ENCODE measurements at places on chromosomes 2 and 18. TPM values are rescaled to one million over a fixed set of nuclear protein-coding genes. Genes with fewer than 3 reads are reported as not detected.

DNA sequence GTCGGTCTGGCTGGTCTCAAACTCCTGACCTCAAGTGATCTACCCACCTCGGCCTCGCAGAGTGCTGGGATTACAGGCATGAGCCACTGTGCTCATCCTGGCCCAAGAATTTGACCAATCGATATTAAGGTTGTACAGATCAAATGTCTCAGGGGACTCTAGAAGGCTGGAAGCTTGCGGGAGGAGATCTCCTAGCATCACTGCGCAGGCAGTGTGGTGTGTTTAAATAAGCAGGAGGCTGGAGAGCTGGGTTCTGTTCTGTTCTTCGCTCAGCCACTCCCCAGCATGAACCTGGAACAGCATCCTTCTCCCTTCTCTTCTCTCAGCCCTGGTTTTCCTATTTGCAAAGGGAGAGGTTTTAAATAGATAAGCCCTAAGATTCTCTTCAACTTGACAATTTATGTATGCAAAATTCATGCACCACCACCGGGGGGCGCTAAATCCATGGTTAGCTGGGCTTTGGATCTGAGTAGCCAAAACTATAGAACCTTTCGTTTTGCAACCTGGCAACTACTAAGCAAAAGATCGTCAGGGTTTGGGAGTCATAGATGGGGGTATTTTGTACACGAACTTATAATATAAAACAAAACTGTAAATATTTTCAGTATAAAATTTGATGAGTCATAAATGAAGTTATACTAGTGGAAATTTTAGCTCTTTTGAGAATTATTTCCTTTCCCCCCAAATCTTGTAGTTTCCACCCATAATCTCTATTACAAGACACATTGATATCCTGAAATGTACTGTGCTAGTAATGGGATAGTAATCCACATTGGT lies 60.6 kb downstream of the SLC16A14 start:
- DNase-seq: peak; percentile 71

DNA sequence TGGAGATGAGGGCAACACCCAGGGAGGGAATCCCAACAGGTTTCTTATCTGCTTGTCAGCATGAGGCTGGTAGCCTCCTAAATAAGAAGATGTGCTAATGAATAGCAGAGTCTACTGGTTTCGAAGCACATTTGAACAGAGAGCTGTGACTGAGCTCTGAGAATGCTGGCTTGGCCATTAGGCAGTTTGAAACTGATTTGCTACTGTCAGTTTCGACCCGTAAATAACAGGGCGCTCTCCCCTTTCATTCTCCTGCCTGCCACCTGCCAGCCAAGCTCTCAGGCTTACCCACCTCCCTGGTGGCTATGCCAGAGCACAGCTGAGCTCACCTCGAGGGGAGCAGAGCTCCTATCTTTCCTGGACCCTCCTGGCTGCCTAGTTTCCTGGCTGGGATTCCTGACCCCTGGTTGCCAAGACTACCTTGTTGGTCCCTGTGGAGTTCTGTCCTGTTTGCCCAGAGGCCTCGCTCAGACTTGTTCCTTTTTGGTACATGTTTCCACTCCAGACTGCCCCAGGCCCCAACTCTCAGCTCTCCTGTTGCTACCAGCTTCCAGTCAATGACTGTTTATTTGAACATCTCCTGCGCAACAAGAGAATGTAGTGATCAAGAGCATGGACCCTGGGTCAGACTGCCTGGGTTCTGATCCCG lies 102.3 kb upstream of the ALPP start:
- DNase-seq: no peak

DNA sequence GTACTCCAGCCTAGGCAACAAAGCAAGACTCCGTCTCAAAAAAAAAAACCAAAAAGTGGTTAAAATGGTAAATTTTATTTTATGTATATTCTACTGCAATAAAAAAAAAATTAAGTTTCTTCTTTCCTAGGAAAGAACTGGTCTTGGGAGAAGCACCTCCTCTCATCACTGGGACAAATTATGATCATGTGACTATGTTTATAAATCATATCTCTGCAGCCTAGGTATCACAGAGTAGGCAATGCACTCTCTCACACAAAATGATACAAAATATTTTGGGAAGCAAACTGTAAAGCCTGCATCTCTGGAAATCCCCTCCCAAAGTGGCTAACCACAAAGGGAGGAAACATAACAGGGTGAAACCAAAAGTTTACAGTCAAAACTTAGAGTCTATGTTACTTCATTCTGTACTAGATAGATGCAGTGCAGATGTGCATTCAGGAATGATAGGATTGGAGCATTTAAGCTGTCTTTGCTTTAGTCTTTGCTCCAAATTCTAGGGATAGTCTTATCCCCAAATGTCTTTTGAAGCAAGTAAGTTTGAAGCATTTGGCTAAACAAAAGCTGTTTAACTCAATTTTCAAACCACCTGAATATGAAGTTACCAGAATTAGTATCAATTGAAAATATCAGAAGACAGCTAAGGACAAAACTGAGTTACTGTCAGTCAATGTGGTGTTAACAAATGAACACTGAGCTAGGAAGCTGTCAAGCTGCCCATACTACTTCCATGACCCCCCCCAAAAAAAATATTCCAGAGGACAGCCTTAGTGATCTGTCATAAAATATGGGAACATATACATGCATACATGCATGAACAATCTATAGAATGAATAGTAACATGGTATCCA lies 21.1 kb upstream of the MALT1 start:
- peak; percentile 77 for DNase-seq

DNA sequence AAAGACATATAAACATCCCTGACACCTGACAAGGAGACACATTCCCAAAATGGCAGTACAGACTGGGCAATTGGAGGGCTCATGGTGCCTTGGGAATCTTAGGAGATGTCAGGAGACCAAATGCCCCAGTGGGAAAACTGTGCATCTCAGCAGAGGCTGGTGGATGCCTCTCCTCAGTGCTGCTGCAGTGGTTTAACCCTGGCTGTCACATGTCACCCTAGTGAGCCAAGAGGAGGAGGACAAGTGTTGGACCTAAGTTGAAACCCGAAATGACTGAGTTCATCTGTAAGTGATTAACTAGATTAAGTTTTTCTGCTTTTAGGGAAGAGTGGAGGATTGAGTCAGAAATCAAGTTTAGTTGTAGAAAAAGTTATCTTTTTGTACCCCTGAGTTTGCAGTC lies 5.2 kb upstream of the NAGK start:
- DNase-seq: no peak

DNA sequence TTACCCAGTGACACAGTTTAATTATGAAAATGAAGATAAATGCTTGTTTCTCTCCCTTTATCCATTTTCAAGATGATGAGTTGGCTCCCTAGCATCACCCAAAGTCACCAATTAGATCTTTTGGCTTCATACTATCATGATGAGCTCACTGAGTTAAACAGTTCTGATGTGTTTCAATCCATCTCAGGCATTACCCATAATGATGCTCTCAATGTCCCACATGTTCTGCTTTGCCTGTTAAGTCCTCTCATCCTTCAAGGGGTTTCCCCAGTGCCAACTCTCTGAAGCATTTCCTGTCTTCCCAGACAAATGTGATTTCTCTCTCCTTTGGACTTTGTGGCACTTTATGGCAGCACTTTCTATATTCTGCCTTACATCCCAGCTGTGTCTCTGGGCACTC lies 92.6 kb downstream of the EPB41L3 start:
- DNase-seq: peak; percentile 53

- no peak for DNase-seq
Measured at GRCh38 chr2:71637168-71637567, 183.8 kb downstream of the DYSF start.

DNA sequence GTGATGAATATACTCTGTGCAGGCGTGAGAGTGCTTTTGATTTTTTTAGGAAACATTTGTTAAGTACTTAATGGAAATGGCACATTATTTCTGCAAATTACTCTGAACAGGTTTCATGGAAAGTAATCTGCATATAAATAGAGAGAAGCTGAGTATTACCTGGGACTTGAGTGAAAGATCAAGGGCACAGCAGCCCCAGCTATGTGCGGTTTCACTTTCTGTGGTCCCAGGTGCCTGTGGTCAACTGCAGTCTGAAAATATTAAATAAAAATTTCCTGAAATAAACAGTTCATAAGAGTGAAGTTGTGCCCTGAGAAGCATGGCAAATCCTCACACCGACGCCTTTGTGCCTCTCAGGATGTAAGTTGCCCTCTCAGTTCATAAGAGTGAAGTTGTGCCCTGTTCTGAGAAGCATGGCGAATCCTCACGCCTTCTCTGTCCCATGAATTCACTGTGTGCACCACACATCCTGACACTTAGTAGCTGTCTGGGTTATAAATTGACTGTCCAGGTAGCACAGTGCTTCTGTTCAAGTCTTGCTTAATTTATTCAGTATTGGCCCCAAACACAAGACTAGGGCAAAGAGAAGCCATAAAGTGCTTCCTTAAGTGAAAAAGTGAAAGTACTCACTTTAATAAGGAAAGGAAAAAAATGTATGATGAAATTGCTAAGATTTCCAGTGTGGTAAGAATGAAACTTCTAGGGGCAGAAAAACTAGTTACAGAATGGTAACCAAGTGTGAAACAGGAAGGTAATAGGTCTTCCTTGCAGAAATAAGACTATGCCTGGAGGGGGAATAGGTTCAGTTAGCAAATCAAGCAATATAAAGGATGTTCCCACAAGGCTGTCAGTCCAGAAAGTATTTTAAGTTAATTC lies 4.3 kb upstream of the SNTG2 start:
- no peak for DNase-seq

GRCh38 chr2:96739076-96739632 lies 710 bp downstream of the LMAN2L start:
- no peak for DNase-seq

- DNase-seq: peak; percentile 8
Measured at GRCh38 chr2:15142069-15142689, 419.0 kb downstream of the NBAS start.

DNA sequence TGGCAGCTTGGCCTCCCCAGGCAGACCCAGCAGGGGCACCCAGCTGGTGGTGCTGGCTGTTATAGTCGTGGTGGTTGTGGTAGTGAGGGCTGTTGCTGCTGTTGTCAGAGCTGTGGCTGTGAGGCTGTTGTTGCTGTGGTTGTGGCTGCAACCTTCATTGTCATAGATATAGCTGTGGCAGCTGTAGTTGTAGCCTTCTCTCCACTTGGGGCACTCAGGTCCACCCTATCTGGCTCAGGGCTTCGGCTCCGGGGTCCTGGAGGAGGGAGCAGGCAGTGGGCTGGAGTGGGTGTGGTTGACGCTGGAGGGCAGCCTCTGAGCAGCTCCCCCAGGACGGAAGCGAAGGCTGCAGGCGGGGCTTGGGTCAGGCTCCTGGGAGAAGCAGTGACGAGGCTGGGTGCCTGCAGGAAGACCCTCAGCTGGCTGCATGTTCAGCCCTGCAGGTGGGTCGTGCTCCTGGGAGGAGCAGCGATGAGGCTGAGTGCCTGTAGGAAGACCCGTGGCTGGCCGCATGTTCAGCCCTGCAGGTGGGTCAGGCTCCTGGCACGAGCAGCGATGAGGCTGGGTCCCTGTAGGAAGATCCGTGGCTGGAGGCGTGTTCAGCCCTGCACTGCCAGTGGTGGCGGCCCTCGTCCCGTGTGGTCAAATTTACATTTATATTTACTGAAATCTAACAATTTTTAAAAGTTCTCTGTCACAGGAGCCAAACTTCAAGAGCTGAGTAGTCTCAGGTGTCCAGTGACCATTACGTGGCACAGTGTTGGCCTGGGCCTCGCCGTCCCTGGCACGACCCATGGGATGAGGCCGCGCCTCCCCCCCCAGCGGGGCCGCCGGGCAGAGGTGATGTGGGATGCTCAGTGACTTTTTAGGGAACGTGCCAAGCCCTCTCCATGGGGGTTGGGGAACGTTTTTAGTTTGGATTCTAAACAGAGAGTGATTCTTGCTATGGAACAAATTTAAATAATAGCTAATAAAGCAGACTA lies 79.2 kb upstream of the PXDN start:
- no peak for DNase-seq

GRCh38 chr2:96648306-96648930 lies 5.9 kb downstream of the FER1L5 start:
- DNase-seq: no peak

DNA sequence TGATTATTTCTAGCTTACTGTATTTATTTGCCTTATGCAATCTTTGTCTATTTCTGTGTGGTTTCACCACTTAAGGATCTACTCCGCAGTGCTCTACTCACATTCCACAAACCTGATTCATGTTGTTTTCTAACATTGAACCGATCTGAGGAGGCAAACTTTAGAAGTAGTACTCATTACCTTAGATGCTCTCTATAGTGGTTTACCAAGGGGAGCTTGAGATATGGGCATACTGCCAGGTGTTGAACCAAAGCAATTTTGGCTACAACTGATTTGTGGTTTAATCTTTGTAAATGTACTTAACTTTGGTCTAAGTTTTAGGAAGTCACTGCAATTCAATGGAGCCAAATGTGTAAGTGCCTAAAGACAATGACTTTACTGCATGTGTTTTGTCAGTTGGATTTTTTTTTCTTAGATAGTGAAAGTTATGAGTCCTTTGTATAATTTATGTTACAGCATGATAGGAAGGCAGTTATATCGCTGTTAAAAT lies 50.1 kb downstream of the MAP2 start:
- peak; percentile 88 for DNase-seq

- no peak for DNase-seq
Measured at GRCh38 chr2:30807249-30807648, at the start of gene CAPN13. TSS of gene CAPN13 (minus strand) at chr2:30807446. CDS start at chr2:30787325, 20,121 bp downstream.

- no peak for DNase-seq
Measured at GRCh38 chr2:191854382-191855372, 7.8 kb upstream of the CAVIN2 start.

KHK gene
- 0.82 TPM for polyA plus RNA-seq

ASXL3 gene
- polyA plus RNA-seq: 0.03 TPM

MOGAT1 gene
- polyA plus RNA-seq: not detected

BMP10 gene
- not detected for polyA plus RNA-seq

KCNS3 gene
- polyA plus RNA-seq: 2.0 TPM

LPIN1 gene
- polyA plus RNA-seq: 24.4 TPM

MAPK4 gene
- polyA plus RNA-seq: not detected

TMEM37 gene
- polyA plus RNA-seq: 0.39 TPM

THUMPD2 gene
- polyA plus RNA-seq: 7.0 TPM

SPP2 gene
- not detected for polyA plus RNA-seq

AP1S3 gene
- 3.1 TPM for polyA plus RNA-seq

Measured in IMR-90 (cell line).